ENCODE measurements at places on chromosomes 11 and 22.

DNA sequence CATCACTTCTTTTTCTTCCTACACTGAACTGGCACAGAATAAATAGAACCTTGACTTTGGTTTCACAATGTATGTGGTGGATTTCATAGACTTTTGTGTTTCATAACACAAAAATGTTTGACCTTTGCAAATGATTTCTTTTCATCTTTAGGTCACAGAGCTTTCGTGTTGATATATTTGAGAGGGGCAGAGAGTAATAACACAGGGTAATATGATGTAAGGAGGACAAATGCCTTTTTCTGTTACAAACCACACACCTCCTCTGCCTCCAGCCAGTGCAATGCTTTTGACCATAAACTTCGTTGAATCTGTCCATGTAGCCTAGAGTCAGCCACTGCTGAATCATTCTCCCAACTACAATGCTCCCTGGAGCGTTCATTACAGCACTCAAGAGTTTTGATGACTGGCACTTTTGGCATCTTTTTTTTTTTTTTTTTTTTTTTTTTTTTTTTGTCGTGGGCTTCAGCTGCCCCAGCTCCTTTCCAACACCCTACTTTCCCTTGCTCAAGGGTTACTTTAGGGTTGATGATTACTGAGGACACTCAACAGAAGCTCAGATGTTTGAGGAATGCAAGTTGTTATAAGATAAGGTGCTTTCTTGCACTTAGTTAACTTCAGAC lies 11.4 kb upstream of the CAT start:
- peak; percentile 95 for DNase-seq

DNA sequence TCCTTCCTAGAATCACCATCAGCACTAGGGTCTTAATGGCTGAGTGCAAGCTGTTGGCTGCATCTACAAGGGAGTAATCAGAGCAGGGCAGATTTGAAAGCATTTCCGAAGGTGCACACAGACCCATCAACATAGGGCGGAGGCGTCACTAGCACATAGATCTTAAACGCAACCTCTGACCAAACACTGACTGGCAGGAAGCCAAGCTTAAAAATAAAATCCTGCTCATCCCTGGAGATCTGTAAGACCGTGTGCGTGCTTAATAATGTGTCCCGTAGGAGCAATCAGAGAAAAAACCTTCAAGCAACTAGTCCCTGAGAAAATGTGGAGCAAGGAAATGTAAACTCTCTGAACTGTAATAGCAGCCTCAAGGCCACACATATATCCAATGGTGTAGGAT lies 470.5 kb downstream of the ETS1 start:
- no peak for DNase-seq

GRCh38 chr11:93935826-93936225 lies 85.3 kb upstream of the HEPHL1 start:
- no peak for DNase-seq

GRCh38 chr11:76803811-76804600 lies 20.9 kb downstream of the TSKU start:
- peak; percentile 39 for DNase-seq

DNA sequence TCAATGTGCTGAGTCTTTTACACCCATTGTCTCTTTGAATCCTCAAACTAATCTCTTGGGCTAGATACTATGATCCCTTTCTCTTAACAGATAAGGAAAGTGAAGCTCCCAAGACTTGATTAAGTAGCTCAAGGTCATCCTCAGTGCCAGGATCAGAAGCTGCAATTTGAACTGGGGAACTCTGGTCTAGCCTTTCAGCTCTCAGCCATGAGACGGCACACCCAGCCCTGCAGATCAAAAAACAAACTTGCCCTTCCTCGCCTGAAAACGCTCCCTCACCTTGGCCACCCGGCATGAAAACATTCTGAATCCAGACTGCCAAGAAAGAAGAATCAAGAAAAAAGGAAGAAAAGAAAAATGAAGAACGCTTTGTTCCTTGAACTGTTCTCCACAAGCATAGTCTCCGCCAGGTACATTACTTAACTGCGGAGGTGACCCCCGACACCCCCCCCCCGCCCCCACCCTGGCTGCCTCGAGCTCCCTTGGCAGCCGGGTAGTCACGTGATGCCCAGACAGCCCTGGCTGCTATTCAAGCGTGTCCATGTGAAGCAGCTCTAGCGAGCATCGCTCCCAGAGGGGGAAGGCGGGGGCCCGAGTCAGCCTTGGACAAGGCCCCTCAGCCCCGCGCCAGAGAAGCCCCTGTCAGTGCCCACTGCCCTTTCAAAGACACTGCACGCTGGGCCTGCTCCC lies 451.2 kb downstream of the MIAT start:
- DNase-seq: peak; percentile 93

DNA sequence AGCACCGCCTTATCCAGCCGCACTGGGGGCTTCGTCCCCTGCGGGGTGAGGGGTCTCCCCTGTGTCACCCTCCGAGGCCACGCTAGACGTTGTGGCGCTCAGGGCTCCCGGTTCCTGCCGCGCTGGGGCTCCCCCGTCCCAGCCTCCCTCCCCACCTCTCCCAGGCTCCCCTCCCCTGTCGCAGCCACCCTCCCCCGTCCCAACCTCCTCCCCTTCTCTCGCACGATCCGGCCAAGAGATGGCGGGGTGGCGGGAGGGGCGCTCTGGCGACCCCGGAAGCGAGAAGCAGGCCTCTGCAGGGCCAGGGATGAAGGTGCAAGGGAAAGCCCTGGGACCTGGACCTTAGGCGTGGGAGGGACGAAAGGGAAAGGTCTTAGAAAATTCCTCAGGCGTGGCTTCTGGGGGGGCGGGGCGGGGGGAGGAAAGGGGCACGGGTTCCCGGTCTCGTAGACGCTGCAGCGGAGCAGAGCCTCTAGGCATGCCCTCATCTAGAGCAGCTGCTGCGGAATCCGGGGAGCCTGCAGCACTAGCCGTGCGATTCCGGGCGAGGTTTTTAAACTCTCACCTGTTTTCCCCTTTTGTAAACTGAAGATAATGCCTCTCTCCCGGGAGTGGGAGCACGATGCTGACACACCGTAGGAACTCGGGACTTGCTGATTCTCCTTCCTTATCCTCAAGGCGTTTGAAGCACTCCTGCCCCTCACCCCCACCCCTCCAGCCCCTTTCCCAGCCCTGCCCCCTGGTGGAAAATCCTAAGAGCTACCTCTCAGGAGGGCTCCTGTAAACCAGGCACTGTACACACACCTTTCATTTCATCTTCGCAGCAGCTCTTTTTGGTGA lies 14.4 kb downstream of the KCNJ5 start:
- DNase-seq: peak; percentile 12

- DNase-seq: no peak
Measured at GRCh38 chr11:113134626-113135025, 173.4 kb downstream of the NCAM1 start.

- peak; percentile 65 for DNase-seq
Measured at GRCh38 chr11:66727282-66728037, 1.6 kb downstream of the SPTBN2 start.

GRCh38 chr11:72918851-72919250 lies 104.6 kb downstream of the ATG16L2 start:
- no peak for DNase-seq

- peak; percentile 49 for DNase-seq
Measured at GRCh38 chr22:19407649-19408606, 23.6 kb downstream of the HIRA start.

DNA sequence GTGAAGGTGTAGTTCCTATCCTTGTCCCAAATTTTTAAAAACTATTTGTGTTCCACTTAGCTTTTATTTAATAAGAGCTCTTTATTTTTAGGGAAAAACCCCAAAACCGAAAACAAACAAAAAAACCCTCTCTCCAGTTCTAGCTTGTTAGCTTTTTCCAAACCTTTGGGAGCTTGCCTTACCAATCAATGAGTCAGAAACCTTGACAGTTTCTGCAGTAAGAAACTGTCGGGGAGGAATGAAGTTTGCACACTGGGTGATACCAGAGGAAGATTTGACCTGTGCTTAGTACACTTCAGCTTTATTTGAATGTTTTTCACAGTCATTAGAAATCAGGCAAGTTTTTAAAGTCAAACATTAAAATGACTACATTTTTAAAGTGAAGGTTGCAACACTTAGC lies 105.0 kb downstream of the FAT3 start:
- DNase-seq: peak; percentile 22

DNA sequence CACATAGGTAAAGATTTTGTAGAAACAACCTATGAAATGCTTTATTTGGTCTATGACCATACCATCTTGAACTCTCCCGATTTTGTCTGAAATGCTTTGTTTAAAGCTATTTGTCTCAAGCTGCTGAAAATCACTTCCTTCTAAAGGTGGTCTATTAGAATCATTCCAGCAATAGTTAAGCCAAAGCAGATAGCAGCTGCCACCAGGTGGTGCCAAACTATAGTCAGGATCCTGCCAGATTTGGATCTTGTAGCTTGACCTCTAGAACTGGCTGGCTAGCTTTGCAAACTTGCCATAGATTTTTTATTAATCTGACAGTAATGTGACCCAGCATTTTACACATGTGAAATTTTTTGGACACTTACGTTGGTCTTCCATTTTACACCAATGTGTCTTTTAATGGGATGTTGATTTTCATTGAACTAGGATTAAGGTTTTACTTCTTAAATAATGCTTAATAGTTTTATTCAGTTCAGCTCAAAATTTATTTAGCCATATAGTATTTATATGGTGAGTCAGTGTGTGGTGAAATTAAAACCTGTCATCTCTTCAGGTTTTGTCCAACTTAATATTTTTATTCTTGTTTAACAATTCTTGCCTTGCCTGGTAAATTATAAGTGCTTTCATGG lies 19.7 kb downstream of the CTR9 start:
- peak; percentile 45 for DNase-seq

GRCh38 chr11:93407777-93408401 lies 77.3 kb downstream of the DEUP1 start:
- DNase-seq: peak; percentile 37

DNA sequence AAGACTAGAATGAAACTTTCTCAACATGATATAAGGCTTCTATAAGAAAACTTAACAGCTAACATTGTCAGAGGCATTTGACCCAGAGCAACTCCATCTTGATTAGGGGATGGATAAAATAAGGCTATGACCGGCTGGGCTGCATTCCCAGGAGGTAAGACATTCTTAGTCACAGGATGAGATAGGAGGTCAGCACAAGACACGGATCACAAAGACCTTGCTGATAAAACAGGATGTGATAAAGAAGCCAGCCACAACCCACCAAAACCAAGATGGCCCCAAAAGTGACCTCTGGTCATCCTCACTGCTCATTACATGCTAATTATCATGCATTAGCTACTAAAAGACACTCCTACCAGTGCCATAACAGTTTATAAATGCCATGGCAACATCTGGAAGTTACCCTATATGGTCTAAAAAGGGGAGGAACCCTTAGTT lies 135.2 kb downstream of the TTC28 start:
- peak; percentile 55 for DNase-seq

DNA sequence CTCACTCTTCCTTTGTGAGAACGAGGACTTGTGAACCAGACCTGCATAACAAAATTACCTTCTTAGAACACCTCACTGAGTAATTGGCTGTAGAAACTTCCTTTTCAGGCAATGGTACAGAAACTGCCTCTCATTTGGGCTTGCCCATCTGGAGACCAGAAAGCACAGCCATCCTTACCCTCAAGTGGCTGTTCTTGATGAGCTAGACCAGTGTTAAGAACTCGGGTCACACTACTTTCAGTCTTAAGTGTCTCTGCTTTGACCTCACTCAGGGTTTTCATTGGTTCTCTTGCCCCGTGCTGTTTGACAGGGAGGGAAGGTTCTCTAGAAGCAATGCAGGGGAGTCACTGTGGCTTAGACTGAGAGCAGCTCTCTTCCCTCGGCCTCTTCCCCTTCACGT lies 29.3 kb downstream of the NAT10 start:
- no peak for DNase-seq

DNA sequence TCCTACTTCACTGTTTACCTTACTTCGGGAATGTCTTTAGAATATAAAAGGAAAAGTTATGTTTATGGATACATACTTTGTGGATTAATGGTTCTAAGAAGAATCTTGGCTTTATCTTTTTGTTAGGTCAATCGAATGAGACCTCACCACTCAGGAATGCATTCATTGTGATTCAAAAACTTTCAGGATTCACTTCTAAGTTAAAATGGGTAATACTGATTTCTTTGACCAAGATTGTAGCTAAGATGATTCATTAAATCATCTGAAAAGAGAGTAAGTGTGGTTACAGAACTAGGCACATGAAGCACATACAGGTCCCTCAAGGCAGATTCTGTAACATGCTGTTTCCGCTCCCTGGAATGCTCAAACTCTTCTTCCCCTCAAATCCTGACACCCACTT lies 716.4 kb downstream of the KCNA4 start:
- DNase-seq: peak; percentile 80

DNA sequence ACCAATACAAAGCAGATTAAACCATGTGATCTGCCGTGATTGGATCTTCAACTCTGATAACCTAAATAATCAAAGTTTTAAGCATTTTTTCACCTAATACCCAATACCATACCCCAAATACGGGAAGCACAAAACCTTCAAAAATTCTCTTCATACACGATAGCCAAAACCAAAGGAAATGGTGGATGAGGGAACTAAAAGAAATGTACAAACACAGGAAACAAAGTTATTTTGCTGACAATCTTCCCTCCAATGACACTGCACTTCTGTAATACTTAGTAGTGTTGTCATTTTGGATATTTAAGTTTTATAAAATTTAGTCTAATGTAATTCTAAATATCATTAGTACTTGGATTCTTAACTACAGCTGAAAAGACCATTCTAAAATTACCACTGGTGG lies 27.0 kb downstream of the CSTF3 start:
- no peak for DNase-seq

DNA sequence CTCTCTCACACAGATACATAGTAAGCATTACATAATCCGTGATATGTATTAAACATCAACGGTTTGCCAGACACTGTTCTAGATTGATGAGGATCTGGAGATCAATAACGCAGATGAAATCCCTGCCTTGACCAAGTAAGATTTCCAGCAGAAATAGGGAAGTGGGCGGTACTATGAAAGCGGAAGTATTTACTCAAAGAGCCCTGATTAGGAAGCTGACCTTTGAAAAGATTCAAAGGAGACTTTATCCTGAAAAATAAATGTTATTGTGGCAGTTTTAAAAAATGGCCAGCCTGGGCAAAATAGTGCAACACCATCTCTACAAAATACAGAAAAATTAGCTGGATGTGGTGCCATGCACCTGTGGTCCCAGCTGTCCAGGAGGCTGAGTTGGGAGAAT lies 26.8 kb downstream of the GAB2 start:
- DNase-seq: no peak
